ENCODE measurements at places on chromosomes 11 and 22.

DNA sequence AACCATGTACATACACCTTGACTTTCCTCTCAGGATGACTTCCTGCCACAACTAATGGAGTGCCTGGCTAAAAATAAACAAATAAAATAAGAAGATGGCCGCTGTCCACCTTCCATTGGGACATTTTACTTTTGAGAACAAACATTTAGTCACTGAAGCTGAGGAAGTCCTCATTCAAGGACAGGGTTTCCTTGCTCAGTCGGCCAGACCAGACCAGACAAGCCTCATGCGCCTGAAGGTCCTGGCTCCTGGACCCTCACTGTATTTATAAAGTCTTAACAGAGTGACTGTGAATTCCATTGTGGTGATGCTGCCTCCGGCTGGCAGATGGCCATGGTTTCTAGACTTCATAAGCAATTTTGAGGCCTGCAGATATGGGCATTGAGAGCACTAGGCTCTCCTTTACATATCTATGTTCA lies 114.5 kb downstream of the MAML2 start:
- DNase-seq = no peak

DNA sequence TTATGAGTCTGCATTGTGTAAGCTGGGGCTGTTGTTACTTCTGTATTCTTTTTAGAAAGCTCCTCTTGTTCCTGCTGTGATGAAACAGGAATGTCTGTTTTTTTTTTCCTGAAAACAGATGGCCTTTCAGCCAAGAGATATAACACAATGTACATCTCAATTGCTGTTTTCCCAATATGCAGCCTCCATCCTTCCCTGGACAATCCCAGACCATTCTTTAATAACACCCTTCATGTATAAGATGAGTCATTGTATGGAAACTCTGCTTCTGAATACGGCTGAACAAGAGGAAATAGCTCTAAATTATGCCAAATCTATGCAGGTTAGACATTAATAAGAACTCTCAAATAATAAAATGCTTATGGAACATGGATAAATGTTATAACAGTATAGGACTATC lies 60.2 kb upstream of the LRRC4C start:
- DNase-seq = no peak

DNA sequence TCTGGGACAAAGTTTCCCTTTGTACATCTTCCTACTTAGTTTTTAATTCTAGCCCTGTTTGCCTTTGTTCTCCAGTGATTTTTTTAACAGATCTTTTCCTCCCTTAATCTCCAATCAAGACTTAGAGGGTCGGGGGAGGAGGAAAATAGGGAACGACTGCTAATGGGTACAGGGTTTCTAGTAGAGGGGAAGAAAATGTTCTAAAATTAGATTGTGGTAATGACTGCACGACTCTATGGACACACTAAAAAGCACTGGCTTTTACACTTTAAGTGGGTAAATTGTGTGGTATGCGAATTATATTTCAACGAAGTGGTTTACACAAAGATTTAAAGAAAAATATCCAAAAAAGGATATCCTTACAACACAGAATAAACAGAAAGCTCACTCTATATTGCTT lies 110.0 kb upstream of the SPON1 start:
- no peak for DNase-seq

- no peak for DNase-seq
These were observed 112.0 kb upstream of the OR5AK2 start for GRCh38 chr11:56876621-56877275.

DNA sequence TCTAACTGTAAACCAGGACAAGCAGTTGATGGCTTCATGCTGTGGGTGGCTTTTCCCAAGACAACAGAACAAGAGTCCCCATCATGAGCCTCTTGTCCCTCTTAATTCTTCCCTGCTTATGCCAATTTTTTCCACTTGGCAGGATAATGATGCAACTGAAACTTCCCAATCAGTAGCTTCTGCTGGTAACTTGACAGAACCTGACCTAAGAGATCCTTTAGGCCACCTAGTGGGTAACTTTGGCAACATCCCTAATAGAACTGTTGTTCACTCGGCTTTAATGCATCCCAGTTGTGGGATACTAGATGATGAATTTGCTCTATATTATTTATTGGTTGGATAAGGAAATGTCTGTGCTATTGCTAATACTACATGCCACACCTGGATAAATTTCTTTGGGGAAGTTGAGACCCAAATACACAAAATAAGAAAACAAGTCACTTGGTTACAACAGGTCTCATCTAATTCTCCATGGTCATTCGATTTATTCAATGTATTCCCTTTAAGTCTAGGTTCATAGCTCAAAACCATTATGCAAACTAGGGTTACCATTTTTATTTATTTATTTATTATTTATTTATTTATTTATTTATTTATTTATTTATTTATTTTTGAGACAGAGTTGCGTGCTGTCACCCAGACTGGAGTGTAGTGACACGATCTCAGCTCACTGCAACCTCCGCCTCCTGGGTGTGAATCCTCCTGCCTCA lies 41.4 kb upstream of the NFAM1 start:
- no peak for DNase-seq

DNA sequence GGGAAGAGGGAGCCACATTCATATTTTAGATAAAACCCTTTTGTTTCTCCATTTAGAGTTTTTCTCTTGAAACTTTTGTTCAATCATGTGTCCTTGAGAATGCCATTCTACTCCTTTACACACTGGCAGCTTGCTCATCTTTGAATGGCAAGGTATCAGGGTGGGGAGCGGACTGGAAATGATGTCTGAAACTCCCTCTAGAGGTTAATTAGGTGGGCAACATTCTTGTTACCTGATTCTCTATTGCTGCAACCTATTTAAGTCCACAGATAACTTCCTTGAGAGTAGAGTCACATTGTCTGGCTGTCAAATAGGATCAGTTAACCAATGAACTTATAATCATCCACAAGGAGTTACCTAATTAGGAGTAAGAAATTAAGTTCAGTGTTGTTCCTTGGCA lies 533.6 kb upstream of the API5 start:
- DNase-seq = no peak

DNA sequence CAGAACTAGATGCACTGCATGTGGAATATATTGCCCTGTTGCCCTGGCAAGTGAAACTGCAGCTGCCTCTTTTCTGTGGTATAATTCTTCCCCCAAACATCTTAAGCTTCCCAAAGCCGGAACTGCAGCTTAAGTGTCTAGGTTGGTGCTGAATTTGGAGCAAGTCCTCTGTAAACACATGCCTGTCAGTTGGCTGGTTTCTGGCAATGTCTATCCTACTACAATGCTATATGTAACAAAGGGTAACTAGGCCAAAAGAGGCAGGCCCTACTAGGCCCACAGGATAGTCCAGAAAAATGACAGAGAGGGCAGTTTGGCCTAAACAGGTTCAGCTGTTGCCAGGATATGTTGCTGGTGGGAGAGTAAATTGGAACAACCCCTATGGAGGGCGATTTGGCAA lies 27.9 kb downstream of the ASCC2 start:
- DNase-seq = no peak

DNA sequence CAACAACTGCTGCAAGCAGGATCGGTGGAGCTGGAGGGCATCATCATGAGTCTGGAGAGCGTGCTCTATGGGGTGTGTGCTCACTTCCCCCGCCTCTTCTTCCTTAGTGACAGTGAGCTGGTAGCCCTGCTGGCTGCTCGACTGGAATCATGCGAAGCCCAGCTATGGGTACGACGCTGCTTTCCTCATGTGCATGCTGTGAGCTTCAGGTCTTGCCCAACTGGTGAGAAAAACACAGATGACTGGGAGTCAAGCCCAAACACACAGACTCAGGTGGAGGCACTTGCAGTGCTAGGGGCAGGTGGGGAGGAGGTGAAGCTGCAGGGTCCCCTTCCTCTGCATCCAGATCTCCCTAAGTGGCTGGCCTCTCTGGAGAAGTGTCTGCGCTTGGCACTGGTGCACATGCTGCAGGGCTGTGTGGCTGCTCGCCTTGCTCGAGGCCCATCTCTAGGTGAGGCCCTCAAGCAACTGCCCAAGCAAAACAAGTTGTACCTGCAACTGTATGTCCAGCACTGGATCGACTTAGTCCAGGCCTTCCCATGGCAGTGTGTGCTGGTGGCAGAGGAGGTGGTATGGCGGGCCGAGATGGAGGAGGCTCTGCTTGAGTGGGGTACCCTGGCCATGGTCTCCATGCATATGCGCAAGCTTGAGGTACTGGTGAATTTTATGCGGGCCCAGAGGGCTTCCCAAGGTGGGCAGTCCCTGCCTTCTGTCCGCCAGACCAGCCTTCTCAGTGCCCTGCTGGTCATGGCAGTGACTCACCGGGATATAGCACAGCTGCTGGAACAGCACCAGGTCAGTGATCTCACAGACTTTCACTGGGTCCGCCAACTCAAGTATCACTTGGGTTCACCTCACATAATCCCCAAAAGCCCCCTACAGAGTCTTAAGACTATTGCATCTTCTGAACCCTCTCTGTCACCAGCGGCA lies 48.1 kb downstream of the DNHD1 start:
- no peak for DNase-seq

- no peak for DNase-seq
These were observed 2.0 kb downstream of the CYTH4 start for GRCh38 chr22:37284126-37284804.

DNA sequence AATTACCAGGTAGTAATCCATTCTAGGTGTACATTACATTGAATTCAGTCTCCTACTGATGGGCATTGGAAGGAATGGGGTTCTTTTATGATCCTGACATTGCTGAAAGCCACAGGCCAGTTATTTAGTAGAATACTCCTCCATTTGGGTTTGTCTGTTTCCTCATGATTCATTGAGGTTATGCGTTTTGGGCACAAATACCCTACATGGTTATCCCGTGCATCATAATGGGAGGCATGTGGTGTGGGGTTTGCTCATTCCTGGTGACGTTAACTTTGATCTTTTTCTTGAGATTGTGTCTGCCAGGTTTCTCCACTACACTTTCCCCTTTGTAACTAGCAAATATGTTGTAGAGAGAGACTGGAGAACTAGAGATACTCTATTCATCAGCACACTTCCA lies 5.5 kb downstream of the FOLR3 start:
- no peak for DNase-seq

- no peak for DNase-seq
These were observed at the start of gene PDE3B for GRCh38 chr11:14643697-14644225. Gene PDE3B (plus strand): TSS chr11:14643804. CDS start chr11:14644076, 272 bp downstream.

DNA sequence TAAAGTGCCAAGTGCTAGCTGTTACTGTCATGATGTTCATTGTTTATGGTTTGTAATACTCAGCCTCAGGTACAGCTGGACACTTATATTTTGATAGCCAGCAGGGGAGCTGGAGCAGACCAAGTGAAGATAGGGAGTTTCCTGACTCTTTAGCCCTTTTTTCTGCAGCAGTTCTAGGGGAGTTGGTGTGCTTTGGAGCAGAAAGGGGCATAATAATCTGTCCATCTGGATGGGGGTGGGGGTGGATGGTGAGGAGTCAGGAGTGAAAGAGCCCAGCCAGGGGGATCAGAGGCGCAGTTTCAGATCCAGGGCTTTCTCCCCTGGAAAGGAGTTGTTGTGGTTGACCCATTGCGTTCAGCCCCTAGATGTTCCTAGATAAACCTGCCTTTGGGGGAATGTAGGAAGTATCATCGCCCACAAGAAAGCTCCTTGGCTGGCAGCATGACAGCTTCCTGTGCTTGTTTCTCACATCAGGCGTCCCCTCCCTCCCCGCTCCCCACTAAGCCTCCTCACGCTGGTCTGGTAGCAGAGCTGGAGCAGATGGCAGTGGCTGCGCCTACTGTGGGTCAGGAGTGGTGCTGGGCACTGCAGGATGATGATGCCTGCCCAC lies 41.9 kb downstream of the MED15 start:
- DNase-seq = no peak

DNA sequence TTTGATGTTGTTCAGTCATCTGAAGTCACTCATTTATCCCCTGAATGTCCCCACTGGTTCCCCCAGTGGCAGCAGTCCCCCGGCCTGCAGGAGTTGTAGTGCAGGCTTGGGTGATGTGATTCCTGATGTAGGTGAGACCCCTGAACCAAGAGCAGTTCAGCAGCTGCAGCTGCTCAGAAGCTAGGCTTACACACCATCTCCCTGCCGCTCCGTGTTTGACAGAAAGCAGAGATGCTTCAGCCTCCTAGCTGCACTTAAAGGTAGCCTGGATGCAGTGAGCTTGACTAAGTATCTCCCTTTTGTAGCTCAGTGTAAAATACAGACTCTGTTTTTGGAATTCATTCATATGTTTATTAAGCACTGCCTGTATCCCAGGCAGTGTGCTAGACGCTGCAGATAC lies 47.3 kb downstream of the C22orf31 start:
- DNase-seq = no peak

DNA sequence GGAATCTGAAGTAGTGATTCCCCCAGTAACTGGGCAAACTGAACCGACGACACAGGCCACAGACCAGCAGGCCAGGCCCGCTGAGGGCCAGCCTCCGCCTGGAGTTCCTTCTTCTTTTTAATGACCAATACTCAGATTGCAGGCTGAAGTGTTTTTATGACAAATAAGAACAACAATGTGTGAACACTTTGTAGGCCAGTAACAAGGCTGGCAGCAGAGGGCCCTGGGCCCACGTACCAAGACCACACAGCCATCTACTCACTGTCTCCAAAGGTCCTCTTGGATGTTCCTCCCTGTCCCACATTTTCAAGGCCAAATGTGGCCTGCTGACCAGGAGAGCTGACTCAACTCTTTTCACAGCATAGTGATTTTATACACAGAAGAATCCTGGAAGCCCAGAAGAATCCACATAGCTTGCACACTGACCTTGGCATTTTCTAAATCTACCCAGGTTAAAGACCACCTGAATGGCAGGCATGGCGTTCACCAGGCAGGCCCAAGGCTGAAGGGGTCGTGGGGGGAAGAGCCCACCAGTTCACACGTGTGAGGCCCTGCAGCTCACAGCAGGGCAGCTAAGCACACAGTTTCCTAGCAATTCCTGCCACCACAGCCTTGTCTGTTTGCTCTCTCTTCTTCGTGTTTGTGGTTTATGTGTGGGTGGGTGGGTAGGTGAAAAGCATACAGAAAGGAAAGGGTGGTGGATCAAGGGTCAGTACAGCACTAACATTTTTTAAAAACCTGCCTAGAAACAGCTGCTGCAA lies 13.3 kb downstream of the SMCO4 start:
- DNase-seq = no peak

- DNase-seq = no peak
These were observed 30.6 kb downstream of the SCGB1A1 start for GRCh38 chr11:62449451-62449851.

DNA sequence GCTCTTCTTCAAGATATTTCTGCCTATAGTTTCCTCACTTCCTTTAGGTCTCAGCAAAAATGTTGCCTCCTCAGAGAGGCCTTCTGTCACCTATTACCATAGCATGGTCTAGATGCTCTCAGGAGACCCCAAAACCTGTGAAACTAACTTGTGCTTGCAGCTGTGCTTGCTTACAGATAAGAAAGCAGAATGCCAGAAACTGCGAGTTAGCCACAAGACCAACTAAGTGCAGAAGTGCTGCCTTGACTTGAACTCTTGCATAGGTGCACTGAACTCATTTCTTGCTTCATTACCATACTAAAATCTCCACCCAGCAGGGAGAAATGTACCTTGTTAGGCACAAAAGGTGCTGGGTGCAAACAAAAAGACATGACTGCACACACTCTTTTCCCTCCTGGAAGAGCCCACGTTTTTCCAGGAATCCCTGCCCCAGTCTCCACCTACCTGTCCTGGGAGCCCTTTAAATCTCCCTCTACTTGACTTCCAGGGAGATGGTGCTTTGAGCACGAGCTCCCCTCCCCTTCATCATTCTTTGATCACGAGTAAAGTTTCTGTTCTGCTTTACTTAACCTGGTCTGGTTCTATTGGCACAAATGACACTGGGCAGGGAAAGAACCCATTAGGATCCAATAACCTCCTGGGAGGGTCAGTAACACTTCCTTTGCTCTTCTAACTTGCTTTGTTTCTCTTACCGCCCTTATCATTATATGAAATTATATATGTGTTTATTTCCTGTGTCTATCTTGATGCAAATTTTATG lies 137.7 kb upstream of the DDI1 start:
- DNase-seq = no peak
